ENCODE measurements at places on chromosomes 7 and 10.

DNA sequence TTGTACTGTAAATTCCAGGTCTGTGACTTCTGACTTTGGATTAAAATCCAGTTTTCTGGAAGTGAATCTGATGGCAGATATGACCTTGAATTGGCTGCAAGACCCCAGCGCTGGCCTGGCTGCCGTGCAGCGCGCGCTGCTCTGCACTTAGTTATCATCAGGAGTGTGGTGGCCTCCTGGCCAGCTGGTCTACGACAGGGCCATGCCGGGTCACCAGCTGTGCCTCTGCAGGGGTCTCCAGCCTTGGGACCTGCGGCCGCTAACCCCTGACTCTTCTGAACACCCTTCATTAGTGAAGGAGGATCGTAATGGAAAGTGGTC, 190.7 kb upstream of the SH2B2 start:
- no peak for DNase-seq

- DNase-seq = no peak
These were observed 38.8 kb downstream of the AP3M1 start for GRCh38 chr10:74111799-74112198.

DNA sequence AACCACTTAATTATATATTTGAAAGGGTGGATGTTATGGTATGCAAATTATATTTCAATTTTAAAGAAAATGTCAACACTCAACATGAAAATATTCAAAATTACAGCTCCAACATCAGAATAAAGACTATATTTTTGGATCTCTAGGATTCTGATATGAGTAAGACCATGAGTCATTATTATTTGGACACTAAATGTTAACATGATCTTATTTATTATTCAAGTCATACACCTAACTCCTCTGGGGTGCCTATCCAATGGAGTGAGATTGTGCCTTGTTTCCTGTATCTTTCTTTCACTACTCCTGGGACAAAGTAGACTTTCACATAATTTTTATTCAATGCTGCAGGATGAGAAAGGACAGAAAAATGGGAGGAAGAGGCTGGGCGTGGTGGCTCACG, 135.2 kb upstream of the PRSS1 start:
- no peak for DNase-seq

DNA sequence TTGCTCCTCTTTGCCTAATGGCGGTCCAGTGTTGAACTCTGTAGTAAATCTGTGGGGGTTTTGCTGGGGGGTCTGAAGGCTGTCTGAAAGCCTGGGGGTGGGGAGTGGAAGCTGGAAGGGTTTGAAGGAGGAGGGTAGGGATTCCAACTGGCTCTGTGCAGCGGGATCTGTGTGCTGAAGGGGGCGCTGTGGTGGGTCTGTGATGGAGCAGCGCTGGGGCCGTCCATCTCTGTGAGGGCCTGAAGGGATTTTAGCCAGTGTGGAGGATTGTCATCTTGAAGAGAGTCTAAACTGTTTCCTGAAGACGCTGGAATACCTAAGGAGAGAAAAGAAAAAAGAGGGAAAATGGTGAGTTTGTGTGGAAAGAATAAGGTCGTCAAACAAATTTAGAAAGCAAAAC, 129.2 kb downstream of the STRA8 start:
- no peak for DNase-seq

DNA sequence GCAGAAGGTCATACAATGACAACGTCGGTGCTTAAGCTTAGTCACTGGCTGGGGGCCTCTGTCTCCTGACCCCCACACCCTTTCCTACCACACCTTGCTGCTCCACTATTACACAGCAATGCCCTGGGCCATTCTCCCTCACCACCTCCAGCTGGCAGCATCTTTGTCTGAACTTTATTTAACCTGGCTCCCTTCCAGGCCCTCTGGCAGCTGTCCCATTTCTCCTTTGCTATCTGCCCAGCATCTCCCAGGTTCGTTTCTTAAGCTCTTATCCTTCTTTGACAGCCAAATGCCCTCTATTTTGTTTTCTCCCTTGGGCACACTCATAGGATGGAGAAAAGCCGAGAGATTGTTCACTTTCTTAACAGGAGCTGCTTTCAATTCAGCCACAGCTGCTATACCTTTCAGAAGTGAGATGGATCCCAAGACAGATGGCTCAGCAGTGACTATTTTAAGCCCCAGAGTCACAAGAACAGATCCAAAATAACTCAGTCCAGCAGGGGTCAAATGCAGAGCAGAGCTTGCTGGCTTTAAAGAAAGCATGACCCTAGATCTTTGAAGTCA, 1277.1 kb upstream of the AUTS2 start:
- no peak for DNase-seq

All from non-pigmented ciliary epithelial cell (primary cell).